ENCODE measurements at places on chromosomes 4 and X. TPM values are rescaled to one million over a fixed set of nuclear protein-coding genes. Genes with fewer than 3 reads are reported as not detected.

Gene RTL9
- not detected for total RNA-seq

Gene ARAP2
- total RNA-seq = 30.0 TPM

Gene ATP2B3
- total RNA-seq = not detected

Gene XAGE1A
- total RNA-seq = not detected

Gene IL13RA2
- total RNA-seq = not detected

Gene STOX2
- total RNA-seq = 10.0 TPM

Gene TEX13B
- total RNA-seq = not detected

Gene SOWAHD
- total RNA-seq = not detected

Gene STAP1
- total RNA-seq = not detected
